Non-pigmented ciliary epithelial cell (primary cell): ENCODE measurements at places on chromosomes 5 and 9.

GRCh38 chr9:94014920-94015319, 59.8 kb upstream of the BARX1 start:
- no peak for DNase-seq

- DNase-seq, result no peak
Observed at GRCh38 chr5:146013761-146014160, 77.4 kb downstream of the SH3RF2 start.

- no peak for DNase-seq
Observed at GRCh38 chr5:143168171-143168741, 235.2 kb downstream of the NR3C1 start.

DNA sequence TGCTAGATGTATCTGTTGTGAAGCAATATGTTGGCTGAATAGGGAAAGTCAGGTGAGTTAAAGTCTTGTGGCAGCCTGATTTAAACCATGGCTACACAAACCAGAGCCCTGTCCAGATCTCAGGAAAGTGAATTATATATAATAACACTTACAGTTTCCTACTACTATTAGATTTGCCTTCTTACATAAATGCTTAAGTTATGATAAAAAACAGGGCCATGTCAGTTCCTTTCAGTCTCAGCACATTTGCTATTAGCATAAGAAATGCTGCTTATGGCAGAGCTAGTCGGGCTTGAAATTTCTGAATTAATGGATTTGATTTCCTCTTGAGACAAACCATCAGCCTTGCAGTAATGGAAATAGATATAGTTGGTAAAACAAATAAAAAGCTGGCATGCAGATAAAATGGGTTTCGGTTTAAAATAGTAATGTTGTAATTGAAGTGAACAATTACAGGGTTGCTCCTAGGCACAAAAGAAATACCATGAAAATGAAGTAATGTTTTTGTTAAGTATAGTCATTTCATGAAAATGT, 664.2 kb upstream of the ZNF608 start:
- DNase-seq, result no peak

DNA sequence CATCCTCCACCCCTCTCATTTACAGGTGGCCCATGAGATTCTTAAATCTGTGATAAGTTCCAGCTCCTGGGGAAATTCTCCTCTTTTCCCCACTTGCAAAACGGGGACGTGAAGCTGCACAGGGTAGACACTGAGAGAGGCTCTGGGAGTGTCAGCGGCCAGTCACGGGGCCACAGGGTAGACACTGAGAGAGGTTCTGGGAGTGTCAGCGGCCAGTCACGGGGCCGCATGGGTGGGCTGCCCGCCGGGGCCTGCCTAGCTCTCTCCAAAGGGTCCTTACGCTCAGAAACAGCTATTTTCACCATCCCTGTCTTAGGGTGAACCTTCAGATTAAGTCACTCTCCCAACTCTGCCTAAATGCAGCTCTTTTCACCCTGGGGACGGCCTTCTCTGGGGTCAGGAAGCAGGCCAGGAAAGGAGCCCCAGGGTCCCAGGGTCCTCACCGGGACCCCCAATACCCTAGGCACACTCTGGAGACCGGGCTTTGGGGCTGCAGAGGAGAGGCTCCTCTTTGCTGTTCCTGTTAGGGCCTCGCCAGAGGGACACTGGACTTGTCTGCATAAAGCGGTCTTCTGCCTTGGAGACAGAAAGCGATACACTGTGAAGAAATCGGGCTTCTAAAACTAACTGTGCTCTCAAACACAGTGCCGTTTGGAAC, 1.5 kb downstream of the FAM78A start:
- DNase-seq, result no peak

- no peak for DNase-seq
Observed at GRCh38 chr5:116883875-116884274, 309.3 kb upstream of the SEMA6A start.

- no peak for DNase-seq
Observed at GRCh38 chr9:136095070-136096058, at the start of gene NACC2. NACC2 (minus strand) TSS chr9:136095289; CDS start chr9:136050521, 44,768 bp downstream.

DNA sequence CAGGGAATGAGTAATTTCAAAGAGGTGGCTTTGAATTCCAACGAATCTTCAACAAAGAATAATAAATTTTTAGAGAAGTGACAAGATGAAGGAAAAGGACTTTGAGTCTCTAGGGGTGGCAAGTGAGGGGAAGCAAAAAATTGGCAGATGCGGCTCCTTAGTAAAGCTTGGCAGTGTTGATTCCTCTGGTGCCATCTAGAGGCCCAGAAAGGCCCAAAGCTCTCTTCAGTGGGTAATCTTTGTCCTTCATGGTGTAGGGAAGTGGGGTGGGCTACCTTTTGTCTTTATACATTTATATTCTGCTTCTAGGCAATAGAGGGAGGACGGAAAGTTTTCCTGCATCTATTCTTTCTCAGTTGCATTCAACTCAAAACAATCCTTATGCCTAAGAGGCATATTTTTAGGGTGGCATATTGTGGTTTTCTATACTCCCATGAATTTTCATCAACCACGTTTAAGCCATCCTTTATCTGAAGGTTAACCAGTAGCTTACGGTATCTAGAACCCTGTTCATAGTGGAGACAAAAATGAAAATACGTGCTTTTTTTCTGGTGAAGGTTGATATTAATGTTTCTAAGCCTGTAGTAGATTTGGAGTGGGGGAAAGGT, 17.5 kb upstream of the ROPN1L start:
- DNase-seq, result no peak
